NB4 (cell line): ENCODE measurements at places on chromosomes 11 and 22.

GRCh38 chr11:48167380-48167779 lies 49.2 kb upstream of the OR4B1 start:
- DNase-seq = no peak

- no peak for DNase-seq
Measured at GRCh38 chr11:108593923-108594434, 411 bp upstream of the EXPH5 start.

- DNase-seq = peak; percentile 53
Measured at GRCh38 chr11:16814410-16815046, 76.1 kb downstream of the C11orf58 start.

DNA sequence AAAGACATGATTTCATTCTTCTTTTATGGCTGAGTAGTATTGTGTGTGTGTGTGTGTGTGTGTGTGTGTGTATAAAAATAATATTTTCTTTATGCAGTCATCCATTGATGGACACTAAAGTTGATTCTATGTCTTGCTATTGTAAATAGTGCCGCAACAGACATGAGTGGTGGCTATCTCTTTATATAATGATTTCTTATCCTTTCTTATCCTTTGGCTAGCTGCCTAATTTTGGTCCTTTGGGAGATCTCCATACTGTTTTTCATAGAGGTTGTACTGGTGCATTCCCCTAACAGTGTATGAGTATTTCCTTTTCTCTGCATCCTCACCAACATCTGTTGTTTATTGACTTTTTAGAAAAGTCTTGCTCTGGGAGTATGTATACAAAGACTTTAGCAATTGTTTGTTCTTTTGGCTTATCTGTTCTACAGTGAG lies 107.0 kb downstream of the STIM1 start:
- no peak for DNase-seq

DNA sequence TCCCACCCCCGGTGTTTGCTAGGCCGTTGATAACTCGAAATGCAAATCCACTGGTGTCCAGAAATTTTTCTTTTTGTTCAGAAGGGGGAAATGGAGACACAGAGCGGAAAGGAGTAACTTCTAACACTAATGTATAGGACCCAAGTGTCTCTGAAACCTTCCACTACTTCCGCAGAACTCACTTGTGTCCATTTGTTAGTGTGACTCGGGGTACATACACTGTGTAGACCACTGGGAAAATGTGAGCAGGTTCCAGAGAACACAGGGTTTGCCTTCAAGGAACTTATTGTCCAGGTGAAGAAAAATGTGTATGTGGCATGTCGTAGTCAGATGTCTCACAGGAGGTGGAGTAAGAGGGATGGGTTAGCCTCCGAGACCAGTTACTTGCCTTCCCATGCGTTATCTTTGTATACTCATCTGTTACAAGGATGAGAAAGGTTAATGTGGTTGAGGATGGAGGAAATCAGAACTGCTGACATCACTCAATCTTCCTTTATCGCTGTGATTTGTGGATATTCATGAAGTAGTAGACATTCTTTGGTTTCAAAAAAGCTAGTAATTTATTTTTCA lies 857 bp downstream of the ARCN1 start:
- DNase-seq = peak; percentile 43

GRCh38 chr11:122025757-122026156 lies 90.3 kb downstream of the BLID start:
- no peak for DNase-seq

GRCh38 chr11:104700609-104701008 lies 197.7 kb downstream of the CASP12 start:
- DNase-seq = no peak

DNA sequence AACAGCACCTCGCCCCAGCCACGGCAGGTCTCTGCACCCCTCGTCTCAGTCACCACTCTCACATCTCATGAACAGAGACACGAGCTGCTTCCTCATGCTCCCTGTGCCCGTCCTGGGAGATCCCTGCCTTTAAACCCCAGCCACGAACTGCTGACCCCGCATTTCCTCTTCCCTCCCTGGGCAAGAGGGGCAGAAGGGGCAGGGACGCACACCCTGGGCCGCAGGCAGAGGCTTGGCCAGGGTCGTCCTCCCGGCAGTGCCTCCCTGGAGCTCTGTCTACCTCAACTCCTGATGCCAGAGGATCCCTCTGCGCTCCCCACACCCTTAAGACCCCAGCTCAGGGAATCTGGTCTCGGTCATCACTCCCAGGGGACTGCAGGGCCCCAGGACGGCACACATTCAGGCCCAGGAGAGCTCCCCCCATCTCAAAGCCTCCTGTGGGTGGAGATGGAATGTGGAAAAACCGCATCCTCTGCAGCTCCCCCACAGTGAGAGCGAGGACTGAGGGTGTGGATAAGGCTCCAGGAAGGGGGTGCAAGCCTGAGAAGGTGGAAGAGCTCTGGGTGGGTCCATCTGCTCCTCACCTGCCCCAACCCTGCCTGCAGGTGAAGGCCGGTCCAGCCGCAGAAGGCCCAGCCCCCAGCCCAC lies 1.2 kb downstream of the BID start:
- peak; percentile 51 for DNase-seq

DNA sequence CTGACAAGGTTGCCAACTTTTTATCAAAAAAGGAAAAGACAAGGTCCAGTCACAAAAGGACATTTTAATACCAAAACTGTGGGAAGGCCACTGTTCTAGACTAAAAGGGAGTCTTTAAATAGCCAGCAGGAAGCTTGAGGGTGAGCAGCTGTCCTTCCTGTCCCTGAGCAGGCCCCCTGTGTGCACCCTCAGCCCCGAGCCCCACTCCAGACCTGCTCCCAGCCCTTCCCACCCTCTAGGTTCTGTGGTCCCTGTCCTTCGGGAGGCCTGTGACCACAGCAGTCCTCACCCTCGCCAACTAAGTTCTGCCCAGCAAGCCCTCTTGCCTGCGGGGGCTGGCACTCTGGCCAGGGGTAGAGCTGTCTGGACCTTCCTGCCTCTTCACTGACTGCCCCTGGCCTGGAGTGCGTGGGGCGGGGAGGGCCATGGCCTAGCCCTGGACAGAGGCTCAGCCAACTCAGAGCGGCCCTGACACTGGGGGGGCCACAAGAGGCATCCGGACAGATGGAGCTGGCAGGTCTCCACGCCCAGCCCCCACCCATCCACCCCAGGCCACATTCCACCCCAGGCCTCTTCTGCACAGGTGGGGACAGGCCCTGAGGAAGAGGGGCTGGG lies 1.6 kb upstream of the PLXNB2 start:
- DNase-seq = peak; percentile 68

- DNase-seq = no peak
Measured at GRCh38 chr11:62671236-62671607, 251 bp upstream of the UQCC3 start.

- peak; percentile 67 for DNase-seq
Measured at GRCh38 chr11:10856689-10857458, 979 bp downstream of the ZBED5 start.

GRCh38 chr11:45096636-45097035 lies 49.8 kb upstream of the PRDM11 start:
- no peak for DNase-seq

- no peak for DNase-seq
Measured at GRCh38 chr11:2835751-2836150, 49.8 kb downstream of the CDKN1C start.

GRCh38 chr11:31959716-31960115 lies 131.2 kb upstream of the RCN1 start:
- peak; percentile 8 for DNase-seq

GRCh38 chr11:95652002-95652472 lies 137.5 kb downstream of the FAM76B start:
- no peak for DNase-seq

DNA sequence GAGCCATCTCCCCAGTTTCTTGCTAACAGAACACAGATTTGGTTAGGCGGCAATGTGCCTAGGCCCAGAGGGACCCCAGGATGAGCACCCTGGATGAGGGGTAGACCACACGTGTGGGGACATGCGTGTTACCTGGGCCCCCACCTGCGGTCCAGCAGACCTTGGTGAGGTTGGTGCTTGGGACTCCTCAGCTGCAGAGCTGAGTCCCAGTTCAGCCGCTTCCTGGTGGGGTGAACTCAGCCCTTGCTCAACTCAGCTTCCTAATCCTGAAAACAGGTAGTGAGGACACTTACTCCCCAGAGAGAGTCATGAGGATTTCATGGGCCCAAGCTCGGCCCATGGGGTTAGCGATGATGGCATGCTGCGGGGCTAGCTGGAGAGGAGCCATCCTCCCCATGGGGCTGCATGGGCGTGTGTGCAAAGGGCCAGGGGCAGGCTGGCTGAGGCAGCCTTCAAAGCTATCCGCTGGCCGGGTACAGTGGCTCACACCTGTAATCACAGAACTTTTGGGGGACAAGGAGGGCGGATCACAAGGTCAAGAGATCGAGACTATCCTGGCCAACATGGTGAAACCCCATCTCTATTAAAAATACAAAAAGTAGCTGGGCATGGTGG lies 46.9 kb upstream of the SHISAL1 start:
- peak; percentile 40 for DNase-seq

- no peak for DNase-seq
Measured at GRCh38 chr22:45036154-45036553, 26.3 kb upstream of the PHF21B start.

DNA sequence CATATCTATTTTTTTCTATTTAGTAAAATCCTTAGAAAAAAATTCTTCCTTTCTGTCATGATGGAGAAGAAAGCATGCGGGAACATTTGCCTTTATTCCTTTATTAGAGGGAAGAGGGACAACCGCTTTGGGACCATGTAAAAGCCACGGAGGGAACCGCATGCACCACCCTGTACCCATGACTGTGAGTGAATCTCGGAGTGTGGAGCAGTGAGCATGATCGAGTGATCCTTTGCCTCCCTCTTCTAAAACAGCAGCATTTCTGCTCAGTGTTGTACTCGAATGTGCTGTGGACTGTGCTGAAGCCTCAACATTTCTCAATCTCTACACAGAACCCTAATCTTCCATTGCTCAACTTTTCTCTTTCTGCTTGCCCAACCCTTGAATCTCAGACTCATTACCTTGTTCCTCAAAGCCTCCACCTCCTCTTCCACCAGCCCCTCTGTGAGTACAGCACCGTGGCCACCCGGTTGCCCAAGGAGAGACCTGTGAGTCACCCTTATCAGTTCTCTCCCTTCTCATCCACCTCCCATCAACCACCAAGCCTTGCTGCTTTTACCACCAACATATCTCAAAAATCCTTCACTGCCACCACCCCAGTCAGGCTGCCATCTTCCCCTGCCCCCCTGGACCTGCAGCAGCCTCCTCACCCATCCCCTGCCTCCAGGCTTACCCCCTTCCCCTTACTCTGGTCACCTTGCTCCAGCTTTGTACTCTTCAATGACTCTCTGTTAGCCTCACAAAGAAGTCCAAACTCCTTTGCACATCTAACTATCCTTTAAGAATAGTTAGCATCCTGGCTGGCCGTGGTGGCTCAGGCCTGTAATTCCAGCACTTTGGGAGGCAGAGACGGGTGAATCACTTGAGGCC lies 103.1 kb downstream of the NAT10 start:
- DNase-seq = peak; percentile 98

GRCh38 chr22:31343235-31344191 lies 2.6 kb downstream of the PATZ1 start:
- peak; percentile 74 for DNase-seq
